HTR-8/SVneo (cell line): ENCODE measurements at places on chromosomes 16 and 17.

GRCh38 chr17:5408186-5408585, 11.3 kb downstream of the NUP88 start:
- DNase-seq: no peak

DNA sequence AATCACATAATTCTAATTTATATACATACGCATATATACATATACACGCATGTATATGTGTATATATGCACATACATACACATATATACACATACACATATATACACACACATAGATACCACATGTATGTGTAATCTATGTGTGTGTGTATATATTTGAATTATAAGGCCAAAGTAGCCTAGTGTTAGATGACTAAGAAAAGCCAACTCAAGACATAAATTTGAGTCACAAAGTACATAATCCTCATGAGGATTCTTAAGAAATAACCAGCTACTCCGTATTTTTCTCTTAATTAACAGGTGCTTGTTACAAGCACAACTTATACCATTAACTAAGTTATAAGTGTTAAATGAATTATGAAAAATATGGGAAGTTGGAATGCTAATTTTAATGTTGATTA, 84.9 kb downstream of the CACNG1 start:
- no peak for DNase-seq

- peak; percentile 68 for DNase-seq
These were observed 27.0 kb upstream of the NF1 start for GRCh38 chr17:31067691-31068184.

GRCh38 chr16:72940886-72941285, 107.0 kb downstream of the ZFHX3 start:
- no peak for DNase-seq

DNA sequence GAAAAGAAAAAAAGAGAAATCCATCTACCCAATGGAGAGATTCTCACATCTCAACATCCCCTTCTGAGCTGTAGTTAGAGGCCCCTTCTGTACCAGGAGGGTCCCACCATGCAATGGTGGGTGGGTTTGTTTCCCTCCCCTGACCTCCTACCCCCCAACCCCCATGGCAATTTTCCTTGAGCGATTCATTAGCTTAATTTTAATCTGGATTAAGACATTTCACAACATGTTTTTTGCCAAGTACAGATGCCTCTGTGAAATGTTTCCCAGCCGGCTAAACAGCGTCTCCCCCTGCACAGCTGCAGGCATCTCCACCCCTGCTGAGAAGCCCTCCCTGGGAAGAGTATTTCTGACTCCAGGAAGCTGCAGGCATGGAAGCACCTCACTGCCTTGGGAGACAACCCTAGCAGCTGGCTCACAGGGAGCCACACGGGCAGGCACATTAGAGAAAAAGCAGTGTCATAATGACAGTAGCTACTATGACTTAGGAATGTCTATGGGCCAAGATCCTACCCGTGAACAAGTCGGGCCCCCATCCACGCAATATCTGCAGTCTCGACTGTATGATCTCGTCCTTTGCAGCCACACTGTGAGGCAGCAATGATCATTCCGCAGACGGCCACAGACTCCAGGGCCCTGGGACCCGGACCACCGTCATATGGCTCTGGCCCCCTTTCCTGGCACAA, 117.3 kb downstream of the ADCY9 start:
- no peak for DNase-seq

DNA sequence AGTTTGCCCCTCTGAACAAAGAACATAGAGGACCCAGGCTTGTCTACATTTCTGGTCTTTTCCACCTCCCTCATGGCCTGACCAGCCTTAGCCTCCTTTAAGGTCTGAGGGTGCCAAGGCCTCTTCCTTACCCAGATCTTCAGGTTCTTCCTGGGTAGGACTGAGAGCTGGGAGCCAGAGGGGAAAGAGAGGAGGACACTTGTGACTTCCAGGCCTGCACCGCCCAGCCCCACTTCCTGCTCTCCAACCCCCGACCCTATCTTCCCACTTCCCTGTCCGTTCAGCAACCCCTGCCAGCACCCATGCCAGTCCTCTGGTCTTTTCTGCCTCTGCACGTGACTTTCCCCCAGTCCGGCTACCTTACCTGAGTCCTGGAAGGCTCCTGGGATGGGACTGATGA, 534 bp downstream of the PRSS36 start:
- DNase-seq: no peak

- no peak for DNase-seq
These were observed 9.7 kb downstream of the CDH13 start for GRCh38 chr16:82636485-82636884.

DNA sequence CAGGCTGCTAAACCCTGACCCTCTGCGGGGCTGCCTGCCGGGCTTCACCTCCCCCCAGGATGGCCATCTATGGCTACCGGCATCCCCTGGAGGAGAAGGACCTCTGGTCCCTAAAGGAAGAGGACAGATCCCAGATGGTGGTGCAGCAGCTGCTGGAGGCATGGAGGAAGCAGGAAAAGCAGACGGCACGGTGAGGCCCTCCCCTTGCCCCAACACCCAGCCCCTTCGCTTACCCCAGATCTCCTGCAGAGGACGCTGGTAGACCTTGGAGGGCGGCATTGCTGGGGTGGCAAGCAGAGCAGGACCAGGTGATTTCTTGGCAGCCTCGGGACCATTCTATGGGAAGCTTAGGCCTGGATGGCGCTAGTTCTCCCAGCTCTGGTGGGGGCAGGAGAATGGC, 24.5 kb downstream of the ABCC3 start:
- no peak for DNase-seq

DNA sequence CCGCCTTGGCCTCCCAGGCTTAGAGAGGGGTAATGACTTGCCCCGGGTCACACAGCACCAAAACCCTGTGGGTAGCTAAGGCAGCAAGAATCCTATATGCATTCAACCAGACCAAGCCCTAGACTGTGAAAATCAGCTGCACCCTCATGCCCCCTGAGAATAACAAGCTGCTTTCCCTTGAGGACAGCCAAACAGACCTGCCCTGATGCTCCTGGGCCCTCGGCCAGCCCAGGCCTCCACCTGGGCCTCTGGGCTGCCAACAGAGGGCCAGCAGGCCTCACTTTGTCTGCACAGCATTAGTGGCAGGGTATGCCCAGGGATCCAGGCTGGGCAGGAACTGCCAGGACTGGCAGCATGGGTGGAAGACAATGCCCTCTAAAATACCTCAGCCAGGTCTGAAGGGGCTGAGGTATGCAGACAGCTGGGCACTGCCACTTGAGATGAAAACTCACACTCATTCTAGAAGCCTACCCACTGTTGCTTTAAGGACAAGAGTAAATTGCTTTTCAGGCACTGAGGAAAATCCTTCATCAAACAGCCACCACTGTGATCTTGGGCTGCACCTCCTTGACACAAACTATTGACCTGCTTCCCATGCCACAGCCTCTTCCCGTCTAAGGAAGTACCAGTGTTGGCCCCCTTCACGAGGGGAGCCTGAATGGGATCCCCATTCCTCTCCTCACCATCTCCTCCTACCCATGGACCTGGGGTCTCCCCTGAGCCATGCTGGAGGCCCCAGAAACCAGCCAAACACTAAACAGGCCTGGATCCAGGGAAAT, 8.8 kb downstream of the ST3GAL2 start:
- DNase-seq: no peak

- DNase-seq: peak; percentile 70
These were observed 31.0 kb upstream of the ARL4D start for GRCh38 chr17:43367737-43368242.

GRCh38 chr16:1428511-1428910, 2.4 kb upstream of the PERCC1 start:
- DNase-seq: no peak

DNA sequence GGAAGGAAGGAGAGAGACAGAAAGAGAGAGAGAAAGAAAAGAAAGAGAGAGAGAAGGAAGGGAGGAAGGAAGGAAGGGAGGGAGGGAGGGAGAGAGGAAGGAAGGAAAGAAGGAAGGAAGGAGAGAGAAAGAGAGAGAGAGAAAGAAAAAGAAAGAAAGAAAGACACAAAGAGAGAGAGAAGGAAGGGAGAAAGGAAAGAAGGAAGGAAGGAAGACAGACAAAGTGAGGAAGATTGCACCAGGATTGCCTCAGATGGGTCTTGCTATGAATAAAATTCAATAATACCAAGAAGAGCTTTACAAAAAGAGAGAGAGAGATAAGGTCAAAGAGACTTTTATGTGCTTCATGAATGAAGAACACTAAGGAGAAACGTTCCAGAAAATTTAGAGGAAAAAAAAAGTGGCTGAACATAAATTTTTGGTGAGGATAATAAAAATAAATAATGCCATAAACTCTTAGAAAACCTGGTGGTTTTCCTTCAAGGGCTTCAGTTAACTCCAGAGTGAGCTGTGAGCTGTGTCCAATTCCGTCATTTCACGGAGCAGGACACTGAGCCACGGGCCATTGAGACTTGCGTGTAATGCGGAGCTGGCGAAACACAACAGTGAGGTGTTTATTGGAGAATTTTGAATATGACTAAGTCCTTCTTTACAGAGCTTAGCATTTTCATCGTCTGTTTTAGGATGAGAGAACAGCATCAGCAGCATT, 72.7 kb upstream of the TNRC6C start:
- no peak for DNase-seq

GRCh38 chr17:81097134-81097942, 62.4 kb downstream of the BAIAP2 start:
- DNase-seq: peak; percentile 81

GRCh38 chr16:53565296-53565863, 62.4 kb upstream of the AKTIP start:
- no peak for DNase-seq

DNA sequence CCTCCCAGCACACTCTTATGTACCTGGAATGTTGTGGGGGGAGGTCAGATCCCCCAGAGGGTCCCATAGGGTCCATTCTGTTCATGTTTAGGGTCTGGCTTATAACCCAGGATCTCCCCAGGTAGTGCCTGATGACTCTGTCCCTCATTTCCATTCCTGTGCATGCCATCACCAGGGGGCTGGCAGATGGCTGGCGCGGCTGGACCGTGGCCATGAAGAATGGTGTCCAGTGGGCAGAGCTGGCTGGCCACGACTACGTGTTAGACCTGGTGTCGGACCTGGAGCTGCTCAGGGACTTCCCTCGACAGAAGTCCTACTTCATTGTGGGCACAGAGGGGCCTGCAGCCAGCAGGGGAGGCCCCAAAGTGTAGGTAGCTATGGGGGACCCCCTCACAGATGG, 35.0 kb upstream of the ALKBH5 start:
- no peak for DNase-seq

GRCh38 chr16:16141784-16142396, 81.4 kb downstream of the ABCC6 start:
- DNase-seq: no peak

- DNase-seq: no peak
These were observed 153.9 kb upstream of the ZKSCAN2 start for GRCh38 chr16:25411396-25412081.

- DNase-seq: peak; percentile 9
These were observed 708 bp downstream of the DHX33 start for GRCh38 chr17:5468075-5468473.

- peak; percentile 42 for DNase-seq
These were observed 1.7 kb downstream of the IL4R start for GRCh38 chr16:27315333-27316037.
